ENCODE measurements at places on chromosomes 12 and 14.

- DNase-seq = no peak
Measured at GRCh38 chr14:36626151-36626550, 35.5 kb upstream of the PAX9 start.

DNA sequence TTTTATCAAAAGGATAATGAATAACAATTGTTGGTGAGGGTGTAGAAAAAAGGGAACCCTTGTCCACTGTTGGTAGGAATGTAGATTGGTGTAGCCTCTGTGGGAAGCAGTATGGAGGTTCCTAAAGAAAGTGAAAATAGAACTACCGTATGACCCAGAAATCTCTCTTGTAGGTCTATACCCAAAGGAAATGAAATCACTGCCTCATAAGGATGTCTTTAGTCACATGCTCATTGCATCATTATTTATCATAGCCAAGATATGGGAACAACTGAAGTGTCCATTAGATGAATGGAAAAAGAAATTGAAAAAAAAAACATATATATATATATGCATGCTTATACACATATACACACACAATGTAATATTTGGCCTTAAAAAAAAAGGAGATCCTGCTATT, 158.8 kb upstream of the NPAS3 start:
- DNase-seq = no peak

DNA sequence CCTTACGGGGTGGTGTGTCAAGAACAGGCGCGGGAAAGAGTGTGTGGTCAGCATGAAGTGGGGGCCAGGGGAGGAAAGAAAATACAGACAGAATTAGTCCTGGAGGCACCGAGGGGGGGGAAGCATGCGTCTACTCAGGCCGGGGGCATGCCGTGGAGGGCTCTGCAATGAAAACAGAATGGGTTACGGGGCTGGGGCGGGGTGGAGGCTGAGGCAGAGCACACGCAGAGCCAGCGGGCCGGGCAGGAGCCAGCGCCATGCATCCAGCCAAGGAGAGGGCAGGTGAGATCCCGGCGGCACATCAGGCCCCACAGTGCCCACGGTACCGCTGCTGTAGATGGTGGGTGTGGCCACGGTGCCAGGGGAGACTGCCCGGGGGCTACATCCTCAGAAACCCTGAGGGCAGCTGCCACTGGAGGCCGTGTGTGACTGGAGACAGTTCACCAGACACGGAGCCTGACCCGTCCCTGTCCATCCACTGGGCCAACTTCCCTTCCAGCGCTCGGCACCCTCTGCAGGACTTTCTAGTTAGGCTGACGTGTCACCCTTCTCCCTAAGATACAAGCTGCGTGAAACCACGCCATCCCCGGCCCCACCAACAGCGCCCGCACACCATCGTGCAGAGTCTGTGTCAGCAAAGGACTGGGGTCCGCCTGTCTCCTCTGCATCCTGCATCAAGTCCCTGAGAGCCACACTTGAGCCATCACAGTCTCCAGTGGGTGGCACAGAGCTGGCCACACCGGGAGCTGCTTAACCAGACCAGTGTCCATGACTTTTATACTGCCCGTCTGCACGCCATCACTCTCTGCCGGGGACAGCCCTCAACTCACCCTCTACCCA, 87.4 kb downstream of the PIWIL1 start:
- no peak for DNase-seq

DNA sequence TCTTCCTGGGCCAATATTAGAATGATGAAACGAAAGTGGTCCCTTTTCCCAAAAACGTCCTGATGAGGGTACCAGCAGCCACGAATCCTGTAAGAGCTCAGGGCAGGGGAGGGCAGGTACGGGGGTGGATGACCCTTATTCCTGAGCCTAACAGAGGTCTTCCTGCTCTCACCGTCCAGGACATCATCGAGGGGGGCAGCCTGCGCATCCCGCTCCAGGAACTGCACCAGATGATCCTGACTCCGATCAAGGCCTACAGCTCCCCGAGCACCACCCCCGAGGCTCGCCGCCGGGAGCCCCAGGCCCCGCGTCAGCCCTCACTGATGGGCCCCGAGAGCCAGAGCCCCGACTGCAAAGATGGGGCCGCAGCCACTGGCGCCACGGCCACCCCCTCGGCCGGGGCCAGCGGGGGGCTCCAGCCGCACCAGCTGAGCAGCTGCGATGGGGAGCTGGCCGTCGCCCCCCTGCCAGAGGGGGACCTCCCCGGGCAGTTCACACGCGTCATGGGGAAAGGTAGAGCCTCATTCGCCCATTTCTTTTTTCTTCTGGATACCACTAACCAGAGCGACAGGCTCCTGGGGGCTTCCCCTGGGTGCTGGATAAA, 142.5 kb downstream of the GCH1 start:
- no peak for DNase-seq

- no peak for DNase-seq
Measured at GRCh38 chr14:95513291-95513690, 3.2 kb downstream of the SYNE3 start.

DNA sequence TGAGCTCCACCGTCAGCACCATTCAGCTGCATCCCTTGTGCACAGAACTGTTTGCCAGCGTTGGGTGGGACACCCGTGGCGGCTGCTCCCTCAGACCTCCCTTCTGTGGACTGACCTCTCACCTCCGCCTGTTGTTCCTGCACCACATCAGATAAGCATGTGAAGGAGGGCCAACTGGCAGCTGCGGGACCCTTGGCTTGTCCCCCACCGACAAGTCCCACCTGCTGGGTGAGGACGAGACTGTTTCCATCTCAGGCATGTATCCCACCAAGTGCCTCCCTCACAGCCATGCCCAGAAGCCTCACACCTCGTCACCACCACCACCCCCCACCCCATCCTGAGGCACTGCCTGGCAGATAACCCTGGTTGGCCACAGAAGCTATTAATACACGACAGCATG, 18.6 kb upstream of the TEAD4 start:
- DNase-seq = no peak

DNA sequence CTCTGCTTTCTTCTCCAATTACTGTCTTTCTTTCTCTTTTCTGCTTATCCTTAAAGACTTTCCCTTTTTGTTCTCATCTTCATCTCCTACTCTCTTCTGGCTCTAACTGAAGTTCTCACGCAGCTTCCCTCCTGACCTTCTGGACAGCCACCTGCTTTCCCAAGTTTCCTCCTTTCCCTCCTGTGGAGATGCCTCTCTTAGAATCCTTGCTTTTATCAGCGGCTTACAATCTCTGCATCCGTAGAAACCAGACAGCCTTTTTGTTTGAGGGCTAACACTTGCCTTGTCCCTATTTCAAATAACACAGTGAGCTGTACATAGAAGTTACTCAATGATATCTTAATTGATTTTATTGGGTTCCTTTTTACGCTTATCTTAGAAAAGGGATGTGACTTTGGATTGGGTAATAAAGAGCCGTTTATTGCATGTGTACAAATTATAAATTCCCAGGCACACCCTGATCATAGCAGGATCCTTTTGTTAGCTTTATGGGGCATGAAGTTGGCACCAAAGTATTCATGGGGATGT, 2.1 kb upstream of the LGALS3 start:
- no peak for DNase-seq

DNA sequence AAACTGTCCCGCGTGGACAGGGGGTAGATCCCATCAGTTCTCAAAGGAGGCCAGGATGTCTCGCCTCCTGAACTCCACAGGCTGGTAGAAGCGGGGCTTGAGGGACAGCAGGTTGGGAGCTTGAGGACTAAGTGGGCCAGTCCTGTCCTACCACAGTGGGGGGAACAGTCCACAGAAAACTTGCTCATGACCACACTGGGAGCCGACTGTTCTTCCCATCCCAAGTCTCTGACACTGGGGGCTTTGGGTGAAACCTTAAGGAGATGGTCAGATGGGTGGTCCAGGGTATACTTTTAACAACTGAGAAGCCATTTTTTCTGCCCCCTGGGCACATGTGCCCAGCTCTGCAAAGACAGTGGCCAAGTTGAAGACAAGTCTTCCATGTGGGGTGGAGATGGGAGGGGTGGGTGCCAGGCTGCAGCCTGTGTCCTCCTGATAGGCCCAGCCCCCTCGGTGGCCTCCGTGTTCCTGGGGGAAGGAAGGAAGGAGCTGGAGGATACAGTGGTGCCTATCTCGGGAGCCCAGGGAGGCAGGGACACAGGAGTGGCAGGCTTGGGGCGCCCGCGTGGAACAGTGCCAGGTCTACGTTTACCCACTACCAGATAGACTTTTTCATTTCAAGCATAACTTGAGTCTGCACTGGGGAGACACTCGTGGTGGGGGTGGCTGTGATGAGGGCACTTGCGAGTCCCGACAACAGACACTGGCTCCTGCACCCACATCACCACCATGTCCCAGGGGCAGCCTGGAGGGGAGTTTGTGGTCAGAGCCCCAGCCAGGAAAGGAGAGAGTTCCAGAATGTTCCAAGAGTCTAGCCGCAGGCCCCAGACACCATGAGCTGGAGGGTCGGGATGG, 14.7 kb downstream of the RHOF start:
- DNase-seq = no peak

DNA sequence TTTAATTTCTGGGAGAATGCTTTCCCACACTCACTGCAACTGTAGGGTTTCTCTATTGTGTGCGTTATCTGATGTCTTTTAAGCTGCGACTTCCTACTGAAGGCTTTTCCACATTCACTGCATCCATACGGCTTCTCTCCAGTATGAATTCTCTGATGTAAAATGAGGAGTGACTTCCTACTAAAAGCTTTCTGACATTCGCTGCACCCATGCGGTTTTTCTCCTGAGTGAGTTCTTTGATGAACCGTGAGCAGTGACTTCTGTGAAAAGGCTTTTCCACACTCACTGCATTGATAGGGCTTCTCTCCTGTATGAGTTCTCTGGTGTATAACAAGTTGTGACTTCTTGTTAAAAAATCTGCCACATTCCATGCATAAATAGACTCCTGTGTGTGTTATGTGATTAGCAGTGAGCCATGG, 29.7 kb downstream of the ZNF605 start:
- no peak for DNase-seq

GRCh38 chr12:65876161-65876560, 51.9 kb downstream of the HMGA2 start:
- no peak for DNase-seq

DNA sequence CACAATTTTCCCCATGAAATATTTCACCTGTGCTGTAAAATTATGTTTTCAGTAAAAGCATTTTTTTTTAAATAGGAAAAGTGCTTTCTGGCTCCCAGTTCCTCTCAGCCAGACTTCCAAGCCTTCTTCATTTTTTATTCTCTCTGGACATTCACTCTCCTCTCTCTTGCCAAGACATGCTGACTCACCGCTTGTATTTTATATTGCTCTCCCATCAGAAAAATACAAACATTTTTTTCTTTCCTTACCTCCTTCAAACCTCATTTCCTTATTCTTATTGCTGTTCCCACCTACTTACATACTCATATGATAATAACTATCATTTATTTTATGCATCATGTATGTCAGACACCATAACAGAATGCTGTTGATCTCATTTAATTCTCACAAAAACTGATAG, 37.7 kb upstream of the ZNF641 start:
- DNase-seq = no peak

GRCh38 chr14:89139404-89140247, 277.4 kb downstream of the FOXN3 start:
- no peak for DNase-seq

GRCh38 chr14:73295198-73295796, 58.0 kb downstream of the PAPLN start:
- no peak for DNase-seq

- no peak for DNase-seq
Measured at GRCh38 chr12:32116897-32117296, 10.2 kb downstream of the BICD1 start.

DNA sequence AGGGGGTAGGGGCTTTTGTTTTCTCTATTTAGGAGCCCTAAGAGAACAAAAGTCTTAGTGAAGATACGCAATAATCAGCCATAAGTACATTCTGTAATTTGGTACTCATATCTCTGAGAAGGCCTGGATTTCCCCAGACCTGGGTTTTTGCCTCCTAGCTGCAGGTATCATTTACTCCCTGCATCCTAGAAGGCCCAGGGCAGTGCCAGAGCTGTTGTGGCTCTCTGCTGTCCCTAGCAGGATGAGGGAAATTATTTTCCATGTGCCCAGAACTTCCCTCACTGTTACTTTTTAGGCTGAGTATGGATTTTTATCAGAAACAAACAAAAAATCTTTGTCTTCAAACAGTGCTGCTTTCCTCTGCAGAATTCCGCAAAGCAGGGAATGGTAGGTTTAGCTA, 192.5 kb upstream of the SYT1 start:
- no peak for DNase-seq

DNA sequence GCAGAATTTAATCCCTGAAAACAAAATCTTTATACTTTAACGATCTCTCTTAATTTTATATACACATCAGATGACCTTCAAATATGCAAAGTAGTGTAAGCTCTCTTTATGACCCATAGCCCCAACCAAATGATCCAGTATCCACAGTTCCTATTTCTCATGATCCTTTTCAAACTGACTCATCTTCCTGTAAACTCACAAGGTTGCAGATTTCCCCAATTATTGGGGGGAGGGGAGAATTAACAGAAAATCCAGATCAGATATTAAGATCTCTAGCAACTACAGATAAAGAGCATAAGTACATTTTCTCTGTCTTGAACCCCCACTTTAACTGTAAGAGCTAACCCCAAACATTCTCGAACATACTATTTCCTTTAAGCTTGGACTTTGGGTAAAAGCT, 12.5 kb downstream of the GNS start:
- DNase-seq = no peak

DNA sequence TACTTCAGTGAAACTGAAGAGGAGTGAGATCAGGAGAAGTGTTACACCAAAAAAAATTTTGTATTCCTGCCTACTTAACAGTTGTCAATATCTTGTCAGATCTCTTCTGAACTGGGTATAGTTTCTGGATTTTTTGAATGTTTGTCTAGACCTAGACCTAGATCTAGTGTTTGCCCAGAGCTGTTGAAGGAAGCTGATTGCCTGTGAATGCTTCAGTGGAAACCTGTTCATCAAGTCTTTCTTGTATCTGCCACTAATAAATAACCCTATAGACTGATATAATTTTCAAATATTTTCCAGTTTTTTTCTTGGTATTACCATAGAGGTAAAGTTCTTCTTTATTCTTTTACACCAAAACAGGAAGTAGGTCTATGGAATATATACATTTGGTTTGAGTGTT, 781.5 kb upstream of the FBXO33 start:
- DNase-seq = no peak

DNA sequence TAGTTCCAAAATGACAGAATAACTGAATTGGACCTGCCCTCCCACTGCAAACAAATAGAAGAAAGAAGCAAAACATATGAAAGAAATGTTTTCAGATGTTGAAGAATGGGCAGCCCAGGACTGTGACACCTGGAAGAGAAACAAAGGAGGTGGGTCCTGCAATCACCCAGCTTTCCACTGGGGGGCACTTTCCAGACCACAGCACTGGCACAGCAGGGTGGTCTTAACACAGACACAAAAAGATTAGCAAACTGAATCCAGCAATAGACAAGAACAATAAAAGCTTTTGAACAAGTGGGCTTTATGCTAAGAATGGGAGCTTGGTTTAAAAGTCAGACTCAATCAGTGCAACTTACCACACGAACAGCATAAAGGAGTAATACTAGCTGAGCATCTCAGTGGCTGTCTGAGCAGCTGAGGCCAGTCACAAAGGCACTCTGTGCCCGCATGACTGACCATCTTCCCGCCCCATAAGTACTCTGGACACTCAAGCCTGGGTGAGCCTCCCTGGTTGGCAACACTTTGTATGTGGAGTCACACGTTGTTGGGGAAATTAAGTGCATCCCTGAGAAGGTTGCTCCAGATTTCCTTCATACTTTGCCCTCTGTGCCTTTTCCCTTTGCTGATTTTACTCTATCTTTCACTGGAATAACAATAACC, 27.7 kb downstream of the JKAMP start:
- DNase-seq = no peak

Data from stimulated activated CD4-positive, alpha-beta T cell treated with anti-CD3 and anti-CD28 coated beads, TNF-alpha, amount 100 ng/mL, for 24 hours (primary cell).